CD4-positive, alpha-beta T cell treated with Interleukin-4 for 4 hours (primary cell): ENCODE measurements at places on chromosomes 13 and 19.
A peak's percentile ranks its signal among the peaks of the same experiment; 100 is the strongest.

DNA sequence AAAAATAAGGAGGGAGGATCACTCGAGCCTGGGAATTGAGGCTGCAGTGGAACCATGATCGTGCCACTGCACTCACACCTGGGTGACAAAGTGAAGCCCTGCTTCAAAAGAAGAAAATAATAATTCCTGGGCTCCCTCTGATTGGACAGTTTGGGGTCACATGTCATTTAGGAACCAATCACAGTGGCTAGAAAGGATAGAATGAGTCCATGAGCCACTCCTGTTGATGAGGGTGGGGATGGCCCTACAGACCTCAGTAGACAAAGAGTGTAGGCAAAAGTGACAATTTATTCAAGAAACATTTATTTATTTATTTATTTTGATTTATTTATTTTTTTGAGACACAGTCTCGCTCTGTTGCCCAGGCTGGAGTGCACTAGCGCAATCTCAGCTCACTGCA is 26.8 kb upstream of the ADGRE5 start:
- DNase-seq = no peak

- DNase-seq = no peak
Observed at GRCh38 chr19:35559281-35559659, 4.2 kb downstream of the ATP4A start.

DNA sequence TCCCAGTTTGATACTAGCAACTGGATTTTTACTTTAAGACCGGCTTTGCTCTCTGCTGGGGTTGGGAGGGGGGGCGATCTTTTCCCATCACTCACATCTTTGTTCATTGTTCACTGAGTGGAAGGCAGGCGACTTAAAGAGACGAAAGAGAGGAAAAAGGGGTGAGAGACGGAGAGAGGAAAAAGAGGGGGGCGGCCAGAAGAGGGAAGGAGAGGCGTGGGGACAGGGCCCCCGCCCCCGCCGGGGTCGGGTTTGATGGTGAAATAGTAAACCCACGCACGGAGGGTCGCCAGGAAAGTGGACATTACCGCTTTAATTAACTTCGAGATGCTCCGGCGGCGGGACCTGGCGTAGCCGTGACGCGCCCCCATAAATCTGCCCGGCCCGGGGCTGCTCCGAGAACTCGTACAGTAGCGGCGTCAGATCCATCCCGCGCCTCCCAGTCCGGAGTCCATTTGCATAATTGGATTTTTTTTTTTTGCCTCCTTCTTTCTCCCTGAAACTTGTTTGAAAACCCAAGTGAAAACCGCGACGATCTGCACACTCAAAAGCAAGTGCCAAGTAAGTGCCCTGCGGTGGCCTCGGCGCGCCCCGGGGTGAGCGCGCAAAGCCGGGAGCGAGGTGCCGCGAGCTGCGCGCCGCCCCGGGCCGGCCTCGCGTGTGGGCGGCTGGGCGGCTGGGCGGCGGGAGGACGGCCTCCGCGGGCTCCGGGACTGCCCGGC is 143.9 kb upstream of the ZNF536 start:
- no peak for DNase-seq

- no peak for DNase-seq
Observed at GRCh38 chr19:7515645-7516151, at the start of gene ZNF358. Gene ZNF358, plus strand, starts transcription at chr19:7516103. Its CDS starts 3,140 bp downstream, at chr19:7519243.

GRCh38 chr19:51044327-51044726 is 9.5 kb upstream of the KLK12 start:
- no peak for DNase-seq

DNA sequence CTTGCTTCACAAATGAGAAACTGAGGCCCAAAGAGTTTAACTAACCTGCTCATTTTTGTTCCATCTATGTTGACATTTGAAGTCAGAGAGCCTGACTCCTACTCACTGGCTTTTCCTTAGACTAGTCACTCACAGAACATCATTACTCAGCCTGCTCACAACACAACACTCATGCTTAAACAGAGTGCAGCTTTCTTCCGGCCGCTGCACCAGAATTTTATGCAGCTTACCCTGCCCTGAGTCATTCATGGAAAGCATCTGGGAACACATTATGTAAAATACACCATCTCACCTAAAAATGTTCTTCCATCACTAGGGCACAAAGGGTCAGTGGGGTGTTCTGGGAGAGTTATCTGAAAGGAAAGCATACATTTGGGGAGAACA is 303.4 kb downstream of the SPRY2 start:
- DNase-seq = no peak

DNA sequence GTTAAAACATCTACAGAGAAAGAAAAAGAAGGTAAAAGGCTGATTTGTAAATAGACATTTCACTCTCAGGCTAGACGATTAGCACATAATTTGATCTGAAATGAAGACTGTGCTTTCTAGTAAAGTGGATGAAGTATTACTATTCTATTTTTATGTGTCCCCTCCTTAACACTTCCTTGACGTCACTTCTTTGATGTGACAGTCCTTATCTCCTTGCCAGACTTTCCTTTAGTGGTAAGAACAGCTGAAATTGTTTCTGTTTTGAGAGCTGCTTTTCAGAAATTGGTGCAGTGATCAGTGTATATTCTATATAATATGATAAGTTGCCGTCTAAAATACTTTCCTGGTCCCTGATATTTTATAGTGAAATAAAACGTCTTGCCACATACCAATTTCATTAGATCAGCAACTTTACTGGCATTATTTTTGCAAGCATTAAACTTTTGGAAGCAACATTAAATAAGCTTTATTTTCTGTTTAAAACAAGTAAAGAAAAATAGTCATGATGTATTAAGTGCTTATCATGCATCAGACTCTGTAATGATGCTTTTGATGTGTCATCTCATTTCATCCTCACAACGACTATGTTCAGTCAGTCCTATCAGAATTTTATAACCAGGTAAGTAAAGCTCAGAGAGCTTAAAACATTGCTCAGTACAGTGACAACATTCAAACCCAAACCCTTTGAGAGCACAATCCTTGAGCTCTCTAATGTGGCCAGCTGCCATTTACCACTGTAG is 210.3 kb upstream of the PCDH9 start:
- DNase-seq = no peak

- DNase-seq = no peak
Observed at GRCh38 chr13:95470574-95471366, 81.8 kb upstream of the CLDN10 start.

DNA sequence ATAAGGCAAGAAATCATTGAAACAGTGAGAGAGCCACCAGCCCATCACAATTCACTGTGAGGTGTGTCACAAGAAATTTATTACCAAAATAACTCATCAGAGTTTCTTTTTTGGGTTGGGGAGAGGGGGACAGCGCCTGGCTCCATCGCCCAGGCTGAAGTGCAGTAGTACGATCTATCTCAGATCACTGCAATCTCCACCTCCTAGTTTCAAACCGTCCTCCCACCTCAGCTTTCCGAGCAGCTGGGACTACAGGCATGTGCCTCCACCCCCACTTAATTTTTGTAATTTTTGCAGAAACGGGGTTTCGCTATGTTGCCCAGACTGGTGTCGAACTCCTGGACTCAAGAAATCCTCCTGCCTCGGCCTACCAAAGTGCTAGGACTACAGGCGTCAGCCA is 3.6 kb downstream of the IFNL1 start:
- DNase-seq = no peak

DNA sequence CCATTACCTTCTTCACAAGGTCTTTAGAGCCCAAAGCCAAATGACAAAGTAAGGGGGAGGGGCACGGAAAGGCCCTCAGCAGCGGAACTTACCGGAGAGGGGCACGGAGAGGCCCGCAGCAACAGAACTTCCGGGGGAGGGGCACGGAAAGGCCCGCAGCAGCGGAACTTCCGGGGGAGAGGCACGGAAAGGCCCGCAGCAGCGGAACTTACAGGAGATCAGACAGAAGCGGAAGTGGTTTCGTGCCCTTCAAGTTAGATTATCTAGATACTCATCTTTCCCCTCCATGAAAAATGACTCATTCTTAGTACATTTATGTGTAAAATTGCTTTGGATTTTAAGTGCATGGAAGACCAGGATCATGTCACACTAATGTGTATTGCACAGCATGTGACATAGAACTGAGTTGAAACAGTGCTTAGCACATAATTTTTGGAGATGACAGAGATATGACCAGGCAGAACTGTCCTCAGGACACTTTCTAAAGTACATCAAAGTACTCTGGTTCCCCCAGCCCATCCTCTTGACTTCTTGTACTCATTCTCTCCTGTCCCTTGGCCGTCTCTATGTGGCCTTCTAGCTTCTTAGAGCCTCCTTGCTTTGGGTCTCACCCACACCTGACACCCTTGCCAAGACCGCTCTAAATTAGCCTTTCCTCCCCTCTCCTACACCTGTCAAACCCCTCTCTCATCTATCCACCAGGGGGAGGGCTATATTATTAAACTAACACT is 25.7 kb upstream of the TPTE2 start:
- DNase-seq = peak; percentile 77

- DNase-seq = peak; percentile 45
Observed at GRCh38 chr19:7917267-7918061, 2.7 kb upstream of the SNAPC2 start.

DNA sequence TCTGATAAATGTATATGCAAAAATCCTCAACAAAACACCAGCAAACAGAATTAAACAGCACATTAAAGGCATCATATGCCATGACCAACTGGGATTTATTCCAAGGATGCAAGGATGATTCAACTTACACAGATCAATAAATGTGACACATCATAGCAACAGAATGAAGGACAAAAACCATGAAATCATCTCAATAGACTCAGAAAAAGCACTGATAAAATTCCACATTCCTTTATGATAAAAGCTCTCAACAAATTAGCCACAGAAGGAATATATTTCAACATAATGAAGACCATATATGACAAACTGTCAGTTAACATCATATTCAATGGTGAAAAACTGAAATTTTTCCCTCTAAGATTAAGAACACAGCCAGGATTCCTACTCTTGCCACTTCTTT is 691.6 kb downstream of the DIAPH3 start:
- no peak for DNase-seq

DNA sequence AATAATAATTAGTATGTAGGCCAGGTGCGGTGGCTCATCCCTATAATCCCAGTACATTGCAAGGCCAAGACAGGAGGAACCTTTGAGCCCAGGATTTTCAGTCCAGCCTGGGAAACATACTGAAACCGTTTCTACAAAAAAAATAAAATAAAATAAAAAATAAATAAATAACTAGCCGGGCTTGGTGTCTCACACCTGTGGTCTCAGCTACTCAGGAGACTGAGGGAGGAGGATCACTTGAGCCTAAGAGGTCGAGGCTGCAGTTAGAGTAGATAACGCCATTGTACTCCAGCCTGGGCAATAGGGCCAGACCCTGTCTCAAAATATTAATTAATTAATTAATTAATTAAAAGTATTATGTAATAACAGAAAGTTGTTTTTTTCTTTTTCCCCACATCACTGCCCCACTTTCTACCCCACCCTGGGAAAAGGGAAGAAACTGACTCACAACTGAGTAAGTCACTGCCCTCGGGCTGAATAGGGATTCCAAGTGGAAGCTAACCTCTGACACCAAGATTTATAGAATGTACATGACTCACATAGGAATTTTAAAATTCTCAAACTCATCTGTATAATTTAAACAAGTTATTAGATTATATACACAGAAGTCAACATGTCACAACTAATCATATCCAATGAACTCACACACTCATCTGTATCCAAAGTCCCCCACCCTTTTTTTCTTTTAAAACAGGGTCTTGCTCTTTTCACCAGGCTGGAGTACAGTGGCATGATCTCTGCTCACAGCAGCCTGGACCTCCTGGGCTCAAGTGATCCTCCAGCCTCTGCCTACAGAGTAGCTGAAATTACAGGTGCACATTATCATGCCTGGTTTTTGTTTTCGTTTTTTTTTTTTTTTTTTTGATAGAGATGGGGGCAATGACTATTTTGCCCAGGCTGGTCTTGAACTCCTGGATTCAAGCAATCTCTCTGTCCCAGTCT is 12.5 kb downstream of the ZNF611 start:
- no peak for DNase-seq

DNA sequence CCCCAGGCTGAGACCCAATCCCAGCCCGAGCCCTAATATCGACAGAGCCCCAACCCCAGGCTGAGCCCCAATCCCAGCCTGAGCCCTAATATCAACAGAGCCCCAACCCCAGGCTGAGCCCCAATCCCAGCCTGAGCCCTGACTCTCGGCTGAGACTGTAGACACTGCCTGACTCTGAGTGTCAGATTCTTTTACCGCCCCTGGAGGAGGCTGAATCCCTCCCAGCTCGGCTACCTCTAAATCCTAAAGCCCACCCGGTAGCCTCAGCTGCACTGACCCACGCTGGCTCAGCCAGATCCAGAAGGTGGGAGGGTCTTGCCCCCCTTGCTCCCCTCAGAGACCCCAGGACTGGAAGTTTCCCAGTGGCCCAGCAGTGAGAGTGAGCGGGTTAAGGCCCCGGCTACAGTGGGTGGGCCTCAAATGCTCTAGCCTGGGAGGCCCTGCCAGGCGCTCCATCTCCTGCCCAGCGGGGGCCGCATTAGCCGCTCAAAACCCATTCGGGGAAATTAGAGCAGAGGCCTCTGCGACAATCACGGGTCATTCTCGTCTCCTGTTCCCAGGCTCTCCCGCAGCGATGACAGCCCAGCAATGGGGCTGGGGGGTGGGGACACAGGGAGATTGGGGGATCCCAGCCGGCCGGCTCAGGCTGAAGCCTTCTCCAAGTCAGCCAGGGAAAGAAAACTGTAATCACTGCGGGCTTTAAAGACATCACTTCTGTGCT is 43.8 kb downstream of the ZNRF4 start:
- no peak for DNase-seq

DNA sequence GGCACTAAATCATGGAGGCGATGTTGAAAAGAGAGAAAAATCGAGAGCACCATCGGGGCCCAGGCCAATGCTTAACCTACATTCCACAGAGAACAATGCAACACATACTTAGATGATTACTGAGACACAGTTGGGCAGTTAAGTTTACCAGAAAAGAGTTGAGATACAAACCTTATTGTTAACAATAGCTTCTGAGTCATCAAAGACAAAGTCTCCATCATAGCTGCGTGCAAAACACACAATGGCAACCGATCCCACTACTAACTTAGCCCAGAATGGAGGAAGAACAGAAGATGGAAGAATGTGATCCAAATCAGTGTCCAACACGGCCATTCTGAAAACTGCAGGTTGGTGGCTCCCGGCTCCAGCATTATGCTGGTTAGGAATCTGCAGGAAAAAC is 6.2 kb downstream of the TMTC4 start:
- DNase-seq = no peak

DNA sequence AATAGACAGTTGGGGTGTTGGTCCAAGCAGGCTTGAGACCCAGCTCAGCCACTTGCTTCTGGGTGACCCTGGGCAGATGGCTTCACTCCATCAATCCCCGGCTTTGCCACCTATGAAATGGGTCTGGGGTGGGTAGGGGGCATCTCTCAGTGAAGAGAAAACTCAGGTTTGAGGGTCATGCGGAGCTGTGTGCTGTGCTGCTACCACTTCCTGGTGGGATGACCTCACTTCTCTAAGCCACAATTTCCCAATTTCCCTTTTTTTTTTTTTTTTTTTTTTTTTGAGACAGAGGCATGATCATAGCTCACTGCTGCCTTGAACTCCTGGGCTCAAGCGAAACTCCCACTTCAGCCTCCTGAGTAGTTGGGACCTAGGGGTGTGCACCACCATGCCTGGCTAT is 4.6 kb upstream of the PLAUR start:
- DNase-seq = no peak

GRCh38 chr19:20351244-20351643 is 184.2 kb downstream of the ZNF486 start:
- DNase-seq = no peak

GRCh38 chr13:75804605-75805004 is 168.5 kb downstream of the LMO7 start:
- DNase-seq = no peak

- no peak for DNase-seq
Observed at GRCh38 chr19:29966588-29967249, 24.7 kb downstream of the URI1 start.

GRCh38 chr19:37511186-37511585 is 4.4 kb downstream of the ZNF793 start:
- DNase-seq = no peak

GRCh38 chr19:38544569-38545315 is 73.0 kb downstream of the MAP4K1 start:
- DNase-seq = peak; percentile 81
